ENCODE measurements at places on chromosomes 12 and 14.
A peak's percentile ranks its signal among the peaks of the same experiment; 100 is the strongest.

DNA sequence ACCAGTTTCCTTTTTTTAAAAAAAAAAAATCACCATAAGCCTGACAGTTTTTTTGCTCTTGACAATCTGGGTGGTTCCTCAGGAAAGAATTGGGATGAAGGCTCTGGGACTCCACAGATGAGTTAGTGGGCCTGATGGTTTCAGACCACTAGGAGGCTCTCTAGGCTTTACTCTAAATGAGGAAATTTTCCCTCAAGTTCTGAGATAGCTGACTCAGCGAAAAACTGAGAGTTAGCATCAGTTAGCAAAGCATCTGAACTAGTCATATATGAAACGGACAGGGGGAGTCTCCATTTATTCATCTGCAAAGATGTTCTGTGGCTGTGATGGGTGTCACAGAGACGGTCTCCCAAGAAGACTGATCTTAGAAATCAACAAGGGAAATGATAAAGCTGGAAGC lies 314.3 kb upstream of the OR4E1 start:
- peak; percentile 4 for DNase-seq

DNA sequence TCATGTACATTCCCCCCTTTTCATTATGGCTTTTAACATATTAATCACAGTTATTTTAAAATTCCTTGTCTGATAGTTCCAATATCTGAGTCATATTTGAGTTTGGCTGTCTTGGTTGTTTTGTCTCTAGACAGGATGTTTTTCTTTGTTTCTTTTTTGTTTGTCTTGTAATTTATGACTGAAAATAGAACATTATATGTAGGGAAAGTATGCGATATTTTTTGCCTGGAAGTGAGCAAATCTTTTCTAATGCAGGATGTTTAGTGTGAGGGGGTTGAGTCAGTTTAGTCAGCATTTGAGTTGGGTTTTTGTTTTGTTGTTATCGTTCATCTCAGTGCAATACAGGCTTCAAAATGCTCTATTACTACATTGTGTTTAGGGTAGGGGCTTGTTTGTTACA lies 239.7 kb downstream of the SNAPC1 start:
- DNase-seq: no peak

GRCh38 chr12:104182621-104183378 lies 32.8 kb upstream of the TXNRD1 start:
- DNase-seq: no peak

GRCh38 chr12:54419088-54419887 lies at the start of gene ITGA5:
ITGA5 (minus strand) TSS chr12:54419266; CDS start chr12:54419198, 68 bp downstream.
- peak; percentile 93 for DNase-seq

DNA sequence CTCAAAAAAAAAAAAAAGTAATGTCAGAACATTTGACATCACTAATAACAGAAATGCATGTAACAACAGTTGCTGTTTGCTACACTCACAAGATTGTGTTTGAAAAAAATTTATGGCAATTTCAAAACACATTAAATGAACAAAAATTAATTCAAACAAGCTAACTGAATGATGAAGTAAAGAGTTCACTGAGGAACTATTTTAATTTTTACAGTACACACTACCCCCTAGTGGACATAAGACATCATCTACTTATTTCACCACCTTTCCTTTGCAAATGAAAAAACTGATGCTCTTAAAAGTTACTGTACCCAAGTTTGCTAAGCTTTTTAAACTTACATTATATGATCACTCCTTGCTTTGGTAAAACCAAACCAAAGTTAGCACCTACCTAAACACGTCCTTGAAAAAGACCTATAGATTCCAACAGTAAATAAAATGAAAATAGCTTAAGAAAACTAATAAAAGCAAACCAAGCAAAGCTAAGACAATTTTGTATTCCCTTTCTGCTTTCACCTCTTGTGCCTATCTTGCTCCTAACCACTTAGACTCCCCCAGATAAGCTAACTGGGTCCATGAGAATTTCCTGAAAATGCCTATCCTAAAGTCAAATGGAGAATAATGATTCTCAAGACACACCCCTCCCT lies 22.2 kb downstream of the UBE2N start:
- DNase-seq: peak; percentile 87

GRCh38 chr14:63245893-63246292 lies 41.6 kb downstream of the RHOJ start:
- no peak for DNase-seq

GRCh38 chr14:94367347-94368242 lies 20.8 kb downstream of the SERPINA1 start:
- no peak for DNase-seq

- DNase-seq: no peak
These were observed 112.1 kb downstream of the TSPAN9 start for GRCh38 chr12:3189282-3189681.

DNA sequence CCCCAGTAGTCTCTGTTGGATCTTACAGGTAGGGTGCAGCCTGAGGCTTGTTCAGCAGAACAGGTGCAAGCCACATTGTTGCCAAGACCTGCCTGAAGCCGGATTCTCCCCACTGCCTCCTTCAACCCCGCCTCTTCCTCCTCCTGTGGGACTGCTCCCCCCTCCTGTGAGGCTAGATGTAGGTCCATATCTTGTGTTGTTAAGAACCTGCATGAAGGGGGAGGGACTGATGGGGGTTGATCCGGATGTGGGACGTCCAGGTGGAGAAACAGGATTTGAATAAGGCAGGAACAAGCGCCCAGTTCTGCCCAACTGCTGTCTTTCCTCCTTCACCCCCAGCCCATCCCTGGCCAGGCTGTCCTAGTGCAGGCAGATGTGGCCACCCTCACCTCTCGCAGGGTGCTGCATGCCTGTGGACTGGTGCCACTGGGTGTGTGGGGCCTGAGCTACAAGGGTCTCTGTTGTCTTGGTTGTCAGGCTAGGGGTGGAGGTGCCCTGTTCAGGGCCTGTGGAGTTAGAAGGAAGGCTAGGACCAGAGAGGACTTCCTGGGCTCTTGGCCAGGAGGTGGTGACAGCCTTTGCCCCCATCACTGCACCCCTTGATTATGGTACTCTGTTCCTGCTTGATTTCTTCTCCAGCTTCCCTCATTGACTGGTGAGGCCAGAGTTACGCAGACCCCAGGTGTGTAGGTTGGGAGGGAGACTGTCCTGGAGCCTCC lies 1.4 kb downstream of the NR4A1 start:
- DNase-seq: no peak

- no peak for DNase-seq
These were observed 16.7 kb downstream of the COL2A1 start for GRCh38 chr12:47987411-47988072.

GRCh38 chr12:54019924-54020590 lies 8.2 kb upstream of the HOXC6 start:
- no peak for DNase-seq

GRCh38 chr12:8914716-8915526 lies 612 bp downstream of the PHC1 start:
- DNase-seq: peak; percentile 56

DNA sequence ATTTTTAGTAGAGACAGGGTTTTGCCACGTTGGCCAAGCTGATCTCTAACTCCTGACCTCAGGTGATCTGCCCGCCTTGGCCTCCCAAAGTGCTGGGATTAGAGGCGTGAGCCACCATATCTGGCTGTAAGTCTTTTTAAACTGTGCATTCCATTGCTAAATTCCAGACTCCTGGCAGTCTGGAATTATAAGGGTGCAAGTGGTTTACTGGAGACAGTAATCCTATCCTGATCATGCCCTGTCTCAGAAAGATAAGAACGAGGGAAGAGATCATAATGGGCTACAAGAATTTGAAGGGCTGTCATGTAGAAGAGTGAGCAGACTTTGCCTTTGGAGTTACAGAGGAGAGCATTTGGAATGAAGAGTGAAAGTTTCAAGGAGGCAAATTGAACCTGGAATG lies 6.8 kb upstream of the SLC4A8 start:
- no peak for DNase-seq

- peak; percentile 75 for DNase-seq
These were observed at the start of gene INHBE for GRCh38 chr12:57454566-57455373. INHBE (plus strand) TSS chr12:57455307; CDS start chr12:57455537, 230 bp downstream.

- DNase-seq: no peak
These were observed 372.1 kb upstream of the FAR2 start for GRCh38 chr12:28776913-28777422.

GRCh38 chr12:13211859-13212664 lies 15.5 kb downstream of the EMP1 start:
- DNase-seq: peak; percentile 91

DNA sequence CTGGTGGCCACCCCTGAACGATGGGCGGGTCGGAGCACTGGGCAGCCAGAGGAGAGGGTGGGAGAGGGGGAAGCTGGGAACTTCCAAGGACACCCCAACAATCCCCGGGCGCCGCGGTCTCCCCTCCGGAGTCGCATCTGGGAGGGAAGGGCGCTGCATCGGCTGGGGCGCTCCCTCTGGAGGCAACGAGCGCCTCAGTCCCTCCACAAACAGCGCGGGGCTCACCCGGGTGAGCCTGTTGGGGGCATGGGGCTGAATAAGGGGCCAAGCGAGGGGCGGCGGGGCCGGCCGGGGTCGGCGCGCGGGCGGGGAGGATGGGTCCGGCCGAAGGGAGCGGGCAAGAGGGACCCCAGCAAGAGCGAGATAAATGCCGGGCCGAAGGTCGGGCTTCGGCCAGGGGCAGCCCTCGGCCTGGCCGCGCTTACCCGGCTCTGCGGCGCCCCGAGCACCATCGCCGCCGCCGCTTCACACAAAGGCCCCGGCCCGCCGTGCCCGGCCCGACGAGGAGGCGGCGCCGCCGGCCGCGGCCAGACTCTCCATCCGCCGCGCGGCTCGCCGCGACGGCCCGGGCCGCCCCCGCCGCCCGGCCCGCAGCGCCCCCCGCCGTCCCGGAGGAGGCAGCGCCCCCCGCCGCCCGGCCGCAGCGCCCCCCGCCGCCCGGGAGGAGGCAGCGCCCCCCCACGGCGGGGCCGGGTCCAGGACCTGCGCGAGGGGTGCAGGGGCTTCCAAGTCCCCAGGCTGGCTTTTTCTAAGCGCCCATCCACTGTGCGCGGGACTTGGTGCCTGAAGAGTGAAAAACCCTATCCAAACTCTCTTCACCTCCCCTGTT lies at the start of gene ZBTB39:
ZBTB39 (minus strand) TSS at position 567 of the 829 bp plus-strand sequence. CDS start 1,629 bp downstream, outside the sequence.
- DNase-seq: peak; percentile 87

DNA sequence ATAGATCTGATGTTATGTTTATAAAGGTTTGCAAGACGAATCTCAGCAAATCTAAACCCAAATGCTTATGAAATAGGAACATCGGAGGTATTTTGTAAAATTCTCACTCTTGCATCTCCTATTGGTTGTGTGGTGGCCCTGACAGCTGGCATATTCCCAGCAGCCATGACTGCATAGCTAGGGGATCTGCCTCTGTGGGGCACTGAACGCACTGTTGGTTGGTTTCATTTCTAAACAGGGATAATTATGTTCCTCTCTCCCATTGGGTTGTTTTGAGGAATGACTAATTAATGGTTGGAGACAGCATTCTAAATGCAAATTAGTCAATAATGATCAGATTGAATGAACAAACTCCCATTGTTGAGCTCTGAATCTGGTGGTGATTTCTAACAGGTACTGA lies 2.7 kb upstream of the BEST3 start:
- no peak for DNase-seq

GRCh38 chr12:122978507-122978955 lies 1.9 kb upstream of the ARL6IP4 start:
- no peak for DNase-seq
